ENCODE measurements at places on chromosomes 5 and 9.

DNA sequence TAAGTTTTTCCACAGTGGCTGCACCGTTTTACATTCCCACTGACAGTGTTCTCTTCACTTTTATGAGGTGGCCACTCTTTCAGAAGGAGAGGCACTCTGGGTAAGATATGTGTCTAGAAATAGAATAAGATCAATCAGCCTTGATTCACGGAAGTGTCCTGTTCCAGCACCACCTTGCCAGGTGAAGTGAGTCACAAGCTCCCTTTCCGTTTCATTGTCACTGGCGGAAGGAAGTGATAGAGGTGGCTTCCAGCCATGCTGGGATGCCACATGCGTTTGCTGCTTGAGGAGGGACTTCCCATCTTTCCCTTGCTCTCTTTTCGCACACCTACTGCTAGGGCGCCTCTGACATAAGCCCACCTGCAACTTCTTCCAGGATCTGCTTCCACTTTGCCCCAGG, 217.1 kb downstream of the PIK3R1 start:
- no peak for DNase-seq

GRCh38 chr9:34001298-34001697, 47.4 kb downstream of the UBAP2 start:
- no peak for DNase-seq

GRCh38 chr9:135229701-135230385, 142.4 kb downstream of the OLFM1 start:
- DNase-seq = no peak

DNA sequence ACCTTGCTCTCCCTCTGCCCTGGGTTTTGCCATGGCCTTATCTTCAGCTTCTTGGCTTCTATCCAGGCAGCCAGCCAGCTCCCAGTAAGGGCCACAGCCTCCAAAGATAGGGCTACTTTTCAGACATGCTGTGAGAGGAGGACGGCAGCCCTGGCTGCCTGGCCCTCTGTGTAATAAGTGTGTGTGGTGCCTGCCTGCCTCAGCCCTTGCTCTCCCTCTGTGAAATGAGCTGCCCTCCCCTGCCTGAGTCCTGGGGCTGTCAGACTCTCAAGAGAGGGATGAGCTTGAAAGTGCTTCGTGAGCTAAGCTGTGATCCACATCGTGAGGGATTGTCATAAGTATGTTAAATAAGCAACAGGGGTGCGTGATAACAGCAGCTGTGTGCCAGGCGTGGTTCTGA, 8.1 kb downstream of the NDST1 start:
- DNase-seq = peak; percentile 23

DNA sequence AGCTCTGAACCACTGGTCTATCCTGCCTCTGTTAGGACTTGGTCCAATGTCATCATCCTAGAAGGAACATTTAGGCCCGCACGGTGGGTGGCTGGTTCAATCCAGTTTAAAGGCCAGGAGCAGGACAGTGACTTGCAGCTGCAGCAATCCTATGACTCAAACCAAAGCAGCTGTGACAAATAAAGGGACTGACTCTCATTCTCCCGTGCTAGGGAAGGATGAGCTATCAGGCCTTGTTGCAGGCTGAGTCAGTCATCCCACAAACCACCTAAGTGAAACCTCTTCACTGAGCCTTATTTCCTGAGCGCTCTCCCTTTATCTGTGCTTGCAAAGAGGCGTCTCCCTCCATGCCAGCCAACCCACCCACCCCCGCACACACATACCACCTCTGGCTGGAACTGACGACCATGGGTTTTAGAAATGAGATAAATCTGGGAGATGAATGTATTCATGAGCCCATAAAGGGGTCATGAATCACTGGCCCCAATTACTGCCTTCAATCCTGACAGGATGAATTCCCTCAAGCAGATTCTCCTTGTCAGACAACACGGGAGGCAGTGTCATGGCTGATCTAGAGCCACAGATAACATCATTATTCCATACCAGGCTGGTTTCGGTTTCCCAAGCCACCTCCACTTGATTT, 93.4 kb downstream of the KCNIP1 start:
- no peak for DNase-seq

- no peak for DNase-seq
Observed at GRCh38 chr5:126686451-126687126, 85.8 kb downstream of the PHAX start.

GRCh38 chr5:18771097-18771610, 1136.9 kb downstream of the TAF11L14 start:
- DNase-seq = no peak

Data from RPMI8226 (cell line).